ENCODE measurements at places on chromosomes 6 and 20.

GRCh38 chr6:98092331-98092730, 742.0 kb upstream of the POU3F2 start:
- DNase-seq = no peak

DNA sequence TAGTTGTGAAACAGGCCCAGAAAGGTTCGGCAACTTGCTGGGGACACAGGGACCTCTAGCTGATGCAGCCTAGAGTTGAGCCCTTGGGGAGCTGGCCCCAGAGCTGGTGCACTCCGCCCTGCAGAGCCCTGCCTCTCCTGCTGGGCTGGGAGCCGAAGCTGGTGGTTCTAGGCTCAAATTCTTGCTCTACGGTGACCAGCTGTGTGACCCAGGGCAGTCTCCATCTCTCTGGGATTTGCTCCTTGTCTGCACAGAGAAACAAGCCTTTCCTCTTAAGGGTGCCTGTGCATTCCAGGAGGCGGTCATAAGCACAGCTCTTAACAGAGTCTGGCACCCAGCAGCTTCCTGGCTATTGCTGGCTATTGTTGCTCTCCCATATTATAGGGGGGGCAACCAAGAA, 47.4 kb downstream of the RBM38 start:
- DNase-seq = no peak

GRCh38 chr6:45808042-45808645, 207.5 kb downstream of the CLIC5 start:
- DNase-seq = no peak

DNA sequence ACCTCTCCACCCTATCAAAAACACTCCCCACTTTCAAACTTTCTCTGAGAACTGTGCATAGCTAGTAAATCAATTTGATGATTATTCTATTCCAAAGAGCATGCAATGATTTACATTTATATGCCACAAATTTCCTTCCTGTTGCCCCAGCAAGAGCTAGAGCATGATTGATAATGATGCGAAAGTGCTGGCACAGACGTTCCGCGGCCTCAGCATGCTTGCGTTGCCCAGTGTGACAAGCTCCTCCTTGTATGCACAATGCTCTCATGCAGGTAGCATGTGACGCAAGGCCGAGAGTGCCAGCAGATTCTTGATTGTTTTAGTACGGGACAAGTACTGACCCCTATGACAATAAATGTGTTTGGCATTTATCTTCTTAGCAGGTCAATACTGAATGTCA, 696.3 kb upstream of the SLC35B3 start:
- DNase-seq = no peak

- no peak for DNase-seq
These were observed 6.2 kb downstream of the COL9A3 start for GRCh38 chr20:62822788-62823651.

DNA sequence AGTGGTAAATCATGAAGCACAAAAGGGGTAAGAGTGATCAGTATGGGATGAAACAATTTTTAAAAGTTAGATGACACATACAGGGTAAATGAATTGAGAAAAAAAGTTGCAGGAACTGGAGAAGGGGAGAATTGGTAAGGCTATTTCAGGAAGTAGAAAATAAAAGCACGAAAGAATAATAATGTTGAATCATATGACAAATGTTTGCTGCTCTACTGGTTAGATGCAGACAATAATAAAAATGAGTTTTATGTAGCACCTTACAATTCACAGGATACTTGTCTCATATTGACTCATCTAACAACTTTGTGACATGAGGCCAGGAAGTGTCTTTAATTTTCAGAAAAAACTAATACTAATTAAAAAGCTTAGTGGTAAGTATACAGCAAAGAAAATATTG, 566.5 kb upstream of the MARCKS start:
- no peak for DNase-seq

DNA sequence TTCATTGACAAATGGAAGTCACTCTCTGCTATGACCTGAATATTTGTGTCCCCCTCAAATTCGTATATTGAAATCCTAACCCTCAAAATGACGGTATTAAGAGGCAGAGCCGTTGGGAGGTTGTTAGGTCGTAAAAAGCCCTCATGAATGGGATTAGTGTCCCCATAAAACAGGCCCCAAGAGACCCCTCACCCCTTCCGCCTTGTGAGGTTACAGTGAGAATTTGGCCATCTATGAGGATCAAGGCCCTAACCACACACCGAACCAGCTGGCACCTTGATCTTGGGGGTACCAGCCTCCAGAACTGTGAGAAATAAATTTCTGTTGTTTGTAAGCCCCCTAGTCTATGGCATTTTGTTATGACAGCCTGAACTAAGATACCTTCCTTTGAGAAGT, 52.5 kb upstream of the SLC22A16 start:
- no peak for DNase-seq

DNA sequence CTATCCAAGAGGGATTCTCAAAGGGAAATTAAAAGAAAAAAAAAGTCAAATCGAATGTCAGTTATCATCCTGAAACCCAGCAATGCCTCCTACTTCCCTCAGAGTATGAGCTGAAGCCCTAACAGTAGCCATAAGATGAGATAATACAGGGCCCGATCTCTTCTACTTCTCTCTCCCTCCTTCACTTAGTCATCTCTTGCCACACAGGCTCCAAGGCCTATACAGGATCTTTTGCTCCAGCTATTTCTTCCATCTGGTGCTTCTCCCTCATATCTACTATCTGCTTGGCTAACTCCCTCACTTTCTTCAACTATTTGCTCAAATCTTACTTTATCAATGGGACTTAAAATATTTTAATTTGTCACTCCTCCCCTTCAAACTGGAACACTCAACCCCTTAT, 215.3 kb downstream of the RNGTT start:
- DNase-seq = no peak

DNA sequence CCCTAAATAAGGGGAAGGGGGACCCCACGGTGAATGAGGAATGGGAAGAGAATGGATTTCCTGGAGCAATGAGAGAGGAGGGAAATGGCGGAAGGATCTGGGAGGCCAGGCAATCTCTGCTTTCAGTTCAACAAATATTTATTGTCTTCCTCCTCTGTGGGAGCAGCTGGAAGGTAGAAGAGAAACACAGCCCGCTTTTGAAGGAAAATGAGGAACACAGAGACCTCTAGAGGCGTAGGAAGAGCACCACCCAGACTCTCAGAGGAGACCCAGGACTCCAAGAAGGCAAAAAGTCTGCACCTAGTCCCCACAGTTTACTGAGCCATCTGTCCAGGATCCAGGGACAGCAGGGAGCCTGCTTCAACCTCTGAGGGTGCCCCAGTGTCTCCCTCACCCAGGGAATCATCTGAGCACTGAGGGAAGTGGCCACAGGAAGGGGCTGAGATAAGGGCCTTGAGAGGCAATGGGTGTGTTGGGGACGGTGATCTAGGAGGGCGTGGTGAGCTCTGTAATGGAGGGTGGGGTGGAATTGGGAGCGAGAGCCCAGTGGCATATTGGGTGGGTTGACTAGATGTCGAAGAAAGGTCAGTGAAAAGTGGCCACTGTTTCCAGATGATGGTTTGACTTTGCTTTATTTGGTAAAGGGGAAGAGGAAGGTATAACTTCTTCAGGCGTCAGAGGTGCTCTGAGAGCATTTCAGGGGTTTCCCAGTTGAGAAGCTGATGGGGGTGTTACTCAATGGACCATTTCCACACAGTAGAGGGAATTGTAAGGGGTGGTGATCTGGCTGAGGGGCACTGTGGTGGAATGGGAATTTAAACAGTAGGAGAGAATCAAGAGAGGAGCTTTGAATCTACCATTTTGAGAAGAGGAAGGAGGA, 610 bp downstream of the PSORS1C1 start:
- DNase-seq = no peak

- no peak for DNase-seq
These were observed 210.4 kb upstream of the RNF24 start for GRCh38 chr20:4225745-4226144.

DNA sequence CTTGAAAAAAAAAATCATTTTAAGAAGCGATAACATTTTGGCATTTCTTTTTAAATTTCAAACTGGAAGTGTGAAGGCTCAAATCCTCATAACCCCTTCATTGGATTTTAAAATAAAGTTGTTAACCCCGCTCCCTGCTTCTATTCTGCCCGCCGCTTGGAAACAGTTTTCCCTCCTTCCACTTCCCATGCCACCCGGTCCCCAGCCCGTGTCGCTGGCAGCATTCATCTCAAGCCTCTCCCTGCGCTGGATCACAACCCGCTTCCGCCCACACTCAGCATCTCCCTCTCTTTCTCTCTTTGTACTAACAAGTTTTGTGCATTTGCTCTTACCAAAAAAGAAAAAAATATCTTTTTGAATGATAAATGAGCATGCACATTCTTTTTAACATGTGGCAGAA, 15.4 kb upstream of the PDE10A start:
- DNase-seq = no peak

- no peak for DNase-seq
These were observed 59.5 kb downstream of the CRYBG1 start for GRCh38 chr6:106419900-106420613.

GRCh38 chr6:166477647-166478365, 95.1 kb upstream of the MPC1 start:
- no peak for DNase-seq

DNA sequence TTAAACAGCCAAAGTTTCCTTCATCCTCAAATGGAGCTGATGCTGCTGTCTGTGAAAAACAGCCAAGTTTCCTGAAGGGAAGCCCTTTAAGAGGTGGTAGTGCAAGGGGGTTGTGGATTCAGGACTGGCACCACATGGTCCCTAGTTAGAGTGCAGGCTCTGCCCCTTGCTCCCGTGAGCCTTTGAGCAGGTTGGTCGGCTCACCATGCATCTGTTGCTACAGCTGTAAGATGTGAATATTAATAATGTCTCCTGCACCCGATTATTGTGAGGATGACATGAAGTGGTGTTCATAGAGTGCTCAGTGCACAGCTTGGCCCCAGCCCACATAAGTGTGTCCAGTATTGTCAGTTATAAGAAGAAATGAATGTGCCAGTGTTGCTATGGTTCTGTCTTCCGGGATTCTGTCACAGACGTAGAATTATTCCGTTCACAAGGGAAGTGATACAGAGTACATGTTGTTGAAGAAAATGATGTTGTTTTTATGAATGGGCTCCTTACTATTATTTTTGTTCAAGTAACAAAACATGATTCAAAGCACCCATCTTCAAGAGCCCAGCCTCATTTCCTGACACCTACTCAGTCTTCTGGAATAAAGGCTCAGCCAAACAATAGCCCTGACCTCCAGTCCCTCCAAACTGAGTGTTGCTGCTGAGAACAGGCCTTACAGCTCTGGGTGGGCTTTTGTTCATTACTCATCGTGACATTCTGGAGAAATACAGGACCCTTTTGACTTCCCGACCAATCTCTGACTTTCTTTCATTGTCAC, 2.9 kb upstream of the PKIG start:
- no peak for DNase-seq

- no peak for DNase-seq
These were observed 71.5 kb upstream of the ISM1 start for GRCh38 chr20:13149371-13150105.

- DNase-seq = no peak
These were observed 32.4 kb upstream of the RPP40 start for GRCh38 chr6:5036269-5036668.

DNA sequence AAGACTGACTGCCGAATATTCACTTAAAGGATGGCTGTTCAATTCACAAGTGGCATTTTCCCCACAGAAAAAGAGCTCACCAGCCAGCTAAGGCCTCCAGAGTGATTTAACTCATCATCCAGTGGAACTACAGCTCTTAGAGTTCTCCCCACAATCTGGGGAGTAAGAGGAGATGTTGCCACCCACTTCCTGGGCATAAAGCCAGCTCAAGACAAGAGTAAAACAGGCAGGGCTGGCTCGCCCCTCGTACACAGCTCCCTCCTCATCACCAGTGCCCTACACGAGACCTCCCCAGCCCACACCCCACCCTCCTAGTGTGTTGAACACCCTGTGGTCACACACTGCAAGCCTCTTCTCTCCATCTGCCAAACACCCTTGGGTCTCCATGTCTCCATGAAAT, 47.2 kb upstream of the IPCEF1 start:
- no peak for DNase-seq

DNA sequence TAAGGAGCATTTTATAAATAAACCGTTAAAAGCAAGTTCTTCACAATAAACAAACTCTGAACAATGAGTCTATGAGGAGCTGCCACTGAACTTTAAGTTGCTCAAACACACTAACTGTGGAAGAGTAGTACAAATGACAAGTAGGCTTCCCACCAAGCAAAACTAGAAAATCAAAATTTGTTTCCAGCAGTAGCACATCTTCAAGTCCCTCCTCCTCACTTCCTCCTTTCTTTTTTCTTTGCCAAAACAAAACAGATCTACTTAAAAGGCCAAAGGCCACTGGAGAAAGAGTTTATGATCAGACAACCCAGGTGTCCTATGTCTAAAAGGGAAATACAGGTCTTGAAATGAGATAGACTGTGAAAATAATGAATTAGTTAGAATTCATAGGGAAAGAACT, 17.1 kb upstream of the FAM135A start:
- no peak for DNase-seq

GRCh38 chr6:22150368-22151035, 146.3 kb downstream of the PRL start:
- no peak for DNase-seq

- no peak for DNase-seq
These were observed 897 bp downstream of the CD2AP start for GRCh38 chr6:47478233-47479139.

GRCh38 chr6:30810813-30811339, 66.5 kb upstream of the IER3 start:
- DNase-seq = no peak

DNA sequence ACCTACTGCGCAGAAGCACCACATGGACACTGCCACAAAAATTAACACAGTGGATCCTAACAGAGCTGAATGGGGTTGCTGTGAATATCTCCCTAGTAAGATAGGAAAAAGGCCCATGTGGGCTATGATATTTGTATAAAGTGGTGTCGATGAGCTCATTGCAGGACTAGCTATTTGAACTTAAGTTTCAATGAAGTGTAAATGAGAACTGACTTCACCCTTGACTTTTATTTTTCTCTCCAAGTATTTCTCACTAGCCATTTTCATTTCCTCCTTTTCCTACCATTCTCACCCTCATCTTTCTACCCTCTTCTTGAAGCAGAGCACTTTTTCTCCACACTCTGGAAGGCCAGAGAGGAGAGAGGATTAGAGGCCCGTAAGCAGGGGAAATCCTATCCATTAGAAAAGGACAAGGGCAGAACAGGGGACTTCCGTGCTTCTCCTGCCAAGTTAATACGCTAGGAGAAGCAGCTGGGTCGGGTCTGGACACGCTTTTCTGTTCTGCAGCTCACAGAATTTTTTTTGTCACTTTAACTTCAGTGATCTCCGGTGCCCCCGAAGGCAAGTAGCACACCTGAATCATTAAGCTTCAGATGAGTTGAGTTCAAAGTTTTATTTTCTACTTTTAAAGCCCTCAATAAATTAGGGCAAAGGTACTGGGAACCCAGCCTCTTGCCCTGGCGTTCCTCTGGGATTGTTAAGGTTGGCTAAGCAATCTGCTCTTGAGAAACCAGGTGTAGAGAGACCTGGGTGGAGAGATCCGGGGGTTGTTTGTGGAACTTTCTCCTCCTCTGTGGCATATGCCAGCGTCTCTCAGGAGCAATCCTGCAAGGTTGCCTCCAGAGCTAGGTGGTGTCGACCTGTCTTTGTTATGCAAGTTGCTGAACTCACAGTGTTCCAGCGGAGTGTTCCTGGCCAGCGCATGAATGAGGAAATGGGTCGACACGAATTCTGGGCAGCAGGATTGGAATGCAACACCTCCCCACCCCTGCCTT, 56.2 kb upstream of the ARID1B start:
- no peak for DNase-seq

GRCh38 chr20:35257175-35257909, 20.6 kb downstream of the MMP24OS start:
- no peak for DNase-seq
